ENCODE measurements at places on chromosomes 12 and 14.

- no peak for DNase-seq
Observed at GRCh38 chr12:118827606-118828005, 153.7 kb upstream of the SRRM4 start.

GRCh38 chr14:103015426-103015825 is 41.9 kb downstream of the CDC42BPB start:
- no peak for DNase-seq

DNA sequence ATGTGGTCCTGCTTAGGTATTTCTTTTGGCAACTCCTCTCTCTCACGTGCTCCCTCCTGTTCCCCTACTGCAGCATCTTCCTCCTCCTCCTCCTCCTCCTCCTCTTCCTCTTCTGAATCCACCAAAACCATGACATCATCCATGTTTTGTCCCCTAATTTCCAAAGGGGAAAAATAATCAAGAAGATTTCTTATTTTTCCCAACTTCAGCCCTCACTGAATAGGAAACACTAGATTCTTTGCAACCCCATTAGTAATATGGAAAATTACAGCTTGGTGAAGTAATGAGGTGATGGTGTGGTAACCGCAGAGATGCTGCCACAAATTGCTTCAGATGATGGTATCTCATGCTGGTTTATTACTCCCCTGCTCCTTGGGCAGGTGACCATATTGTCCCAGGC is 7.5 kb upstream of the WSB2 start:
- DNase-seq: no peak

- no peak for DNase-seq
Observed at GRCh38 chr12:96326628-96327227, 73.5 kb downstream of the CDK17 start.

DNA sequence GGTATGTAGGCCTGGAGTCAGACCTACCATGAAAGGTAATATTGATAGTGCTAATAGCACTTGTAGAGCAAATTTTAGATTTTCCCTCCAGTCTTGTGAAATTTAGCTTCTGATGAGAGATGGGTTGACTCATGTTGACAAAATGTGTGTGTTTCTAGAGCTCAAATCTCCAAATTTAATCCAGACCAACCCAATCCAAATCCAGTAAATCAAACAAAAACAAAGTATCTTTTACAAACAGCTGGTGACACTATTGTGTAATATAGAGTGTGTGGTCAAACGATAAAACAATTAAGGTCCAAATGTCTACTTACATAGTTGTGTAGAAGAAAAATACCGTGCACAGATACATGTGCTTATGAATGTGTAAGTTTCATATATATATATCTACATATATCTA is 63.4 kb upstream of the KITLG start:
- no peak for DNase-seq

GRCh38 chr14:66638689-66639088 is 130.7 kb downstream of the GPHN start:
- no peak for DNase-seq

DNA sequence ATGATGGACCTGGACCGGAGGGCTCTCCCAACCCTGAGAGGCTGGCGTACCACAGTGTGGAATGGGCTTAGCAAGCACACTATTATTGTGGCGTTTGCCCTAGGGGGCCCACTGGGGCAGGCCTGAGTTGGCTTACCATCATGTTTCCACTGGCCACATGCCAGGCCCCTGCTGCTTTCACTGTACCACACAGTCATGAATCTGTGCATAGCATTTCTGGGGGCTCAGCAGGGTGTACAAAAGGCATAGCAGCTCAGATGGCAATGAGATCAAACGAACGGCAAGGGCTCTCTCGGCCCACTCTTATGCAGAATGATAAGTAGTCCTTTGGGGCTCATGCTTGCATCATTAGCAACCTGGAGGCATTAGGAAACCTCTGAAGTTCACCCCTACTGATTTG is 137.0 kb upstream of the HIF1A start:
- no peak for DNase-seq

DNA sequence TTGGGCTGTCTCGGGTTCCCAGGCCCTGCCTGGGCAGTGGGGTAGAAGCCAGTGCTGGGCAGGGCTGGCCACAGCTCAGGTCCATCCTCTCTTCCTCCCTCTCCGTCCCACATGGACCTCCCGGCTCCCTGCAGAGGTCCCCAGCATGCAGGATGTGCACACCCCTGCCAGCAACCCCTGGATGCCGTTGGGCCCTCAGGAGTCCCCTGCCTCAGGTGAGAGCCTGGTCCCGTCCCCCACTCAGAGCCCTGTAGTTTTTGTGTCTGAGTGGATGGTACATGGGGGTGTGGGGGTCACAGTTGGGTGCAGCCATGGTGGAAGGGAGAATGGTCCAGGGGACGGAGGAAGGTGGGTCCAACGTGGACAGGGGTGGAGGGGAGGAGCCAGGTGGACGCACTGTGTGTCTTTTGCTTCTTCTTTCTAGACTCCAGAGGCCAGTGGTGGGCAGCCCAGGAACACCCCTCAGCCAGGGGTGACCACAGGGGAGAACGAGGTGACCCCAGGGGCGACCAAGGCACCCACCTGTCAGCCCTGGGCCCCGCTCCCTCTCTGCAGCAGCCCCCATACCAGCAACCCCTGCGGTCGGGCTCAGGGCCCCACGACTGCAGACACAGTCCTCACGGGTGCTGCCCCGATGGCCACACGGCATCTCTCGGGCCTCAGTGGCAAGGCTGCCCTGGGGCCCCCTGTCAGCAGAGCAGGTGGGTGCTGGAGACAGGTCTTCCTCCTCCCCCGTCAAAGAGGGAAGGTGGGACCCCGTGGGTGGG is 21.7 kb downstream of the PAPLN start:
- no peak for DNase-seq

- DNase-seq: no peak
Observed at GRCh38 chr12:95554532-95555071, 3.3 kb upstream of the USP44 start.

GRCh38 chr14:78567343-78567742 is 397.2 kb downstream of the NRXN3 start:
- no peak for DNase-seq

DNA sequence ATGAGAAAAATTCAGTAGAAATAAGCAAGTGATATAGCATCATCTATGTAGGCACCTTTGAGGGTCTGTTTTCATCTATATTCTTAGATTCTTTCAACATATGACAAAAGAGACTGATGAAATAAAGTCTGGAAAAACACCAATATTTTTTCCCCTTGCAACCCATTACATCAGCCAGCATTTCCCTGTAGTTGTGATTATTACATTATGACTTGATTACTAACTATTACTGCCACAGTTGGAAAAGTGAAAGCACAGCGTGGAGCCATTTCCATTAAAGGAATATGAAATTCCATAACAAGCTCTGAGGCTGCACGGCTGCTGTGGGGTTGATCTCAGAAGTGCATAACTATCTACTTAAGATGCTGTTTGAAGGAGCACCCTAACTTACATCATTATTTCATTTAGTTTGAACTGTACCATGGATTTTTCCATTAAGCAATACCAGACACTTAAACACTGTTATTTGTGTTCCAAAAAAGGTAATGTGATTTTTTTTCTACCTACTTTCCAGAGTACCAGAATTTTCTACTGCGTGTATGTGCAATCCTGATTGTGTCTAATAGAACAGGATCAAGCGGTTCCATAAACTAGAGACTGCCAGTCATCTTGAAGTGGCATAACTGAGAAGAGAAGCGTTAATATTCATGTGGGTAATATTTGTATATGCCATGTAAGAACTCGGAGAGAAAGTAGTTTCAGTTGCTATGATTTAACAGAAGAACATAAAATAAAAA is 405.5 kb downstream of the MDGA2 start:
- DNase-seq: peak; percentile 74

DNA sequence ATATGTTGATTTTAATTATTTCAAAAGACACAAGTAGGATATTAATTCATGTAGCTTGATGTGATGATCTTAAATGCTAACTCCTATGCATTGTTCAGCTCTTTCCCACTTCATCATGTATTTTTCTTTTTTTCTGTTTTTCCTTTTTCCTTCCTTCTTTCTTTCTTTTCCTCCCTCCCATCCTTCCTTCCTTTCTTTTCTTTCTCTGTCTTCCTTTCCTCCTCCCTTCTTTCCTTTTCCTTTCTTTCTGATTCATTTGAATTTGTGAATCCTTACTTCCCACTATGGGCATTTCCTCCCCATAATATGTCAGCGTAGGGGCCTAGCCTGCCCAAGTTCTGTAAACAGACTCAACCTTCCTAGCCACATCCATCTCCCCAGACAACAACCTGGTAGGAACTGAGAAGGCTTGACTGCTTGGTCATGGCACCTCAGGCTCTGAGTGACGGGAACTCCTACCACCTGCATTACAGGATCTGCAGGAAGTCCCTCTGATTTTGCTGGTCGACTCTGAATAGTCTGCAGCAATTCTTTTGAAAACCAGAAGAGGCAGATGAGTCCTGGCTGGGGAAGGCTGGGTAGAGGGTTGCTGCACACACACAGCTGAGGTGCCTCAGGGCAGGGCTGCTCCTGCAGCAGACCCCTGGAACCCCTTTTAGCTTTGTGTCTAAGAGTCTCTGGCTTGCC is 33.4 kb upstream of the BHLHE41 start:
- no peak for DNase-seq

- peak; percentile 47 for DNase-seq
Observed at GRCh38 chr14:26522967-26523366, 74.9 kb downstream of the NOVA1 start.

DNA sequence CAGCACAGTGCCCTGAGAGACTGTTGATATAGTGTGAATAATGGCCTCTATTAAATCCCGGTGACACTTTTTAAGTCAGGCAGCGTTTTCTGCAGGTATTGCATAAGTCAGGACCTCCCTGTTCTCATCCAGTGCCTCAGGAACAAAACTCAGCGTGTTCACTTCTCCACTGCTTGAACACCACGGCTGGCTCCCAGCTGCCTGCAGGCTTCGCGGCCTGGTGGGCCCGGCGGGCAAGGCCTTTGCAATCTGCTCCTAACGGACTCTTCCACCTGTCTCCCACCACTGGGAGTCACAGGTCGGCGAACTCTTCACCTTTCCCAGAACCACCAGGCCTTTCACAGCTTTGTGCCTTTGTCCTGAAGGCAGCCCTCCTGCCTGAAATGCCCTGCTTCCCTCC is 18.7 kb downstream of the RFX4 start:
- DNase-seq: no peak

DNA sequence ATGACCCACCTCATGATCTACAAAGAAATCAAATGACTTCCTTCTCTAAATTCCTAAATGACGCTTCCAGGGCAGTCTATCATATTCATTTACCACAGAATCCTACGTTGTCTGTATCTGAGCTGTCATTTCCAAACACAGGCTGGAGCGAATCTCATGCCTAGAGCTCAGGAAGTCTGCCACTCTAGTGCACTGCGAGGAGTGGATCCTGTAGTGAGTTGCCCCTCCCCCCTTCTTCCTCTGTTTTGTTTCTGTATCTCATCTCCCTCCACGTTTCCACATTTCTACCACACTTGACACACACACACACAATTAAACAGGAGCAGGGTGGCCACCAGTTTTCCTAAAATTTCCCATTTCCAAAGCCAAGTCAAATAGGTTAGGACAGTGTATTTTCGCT is 415.4 kb upstream of the PRICKLE1 start:
- DNase-seq: no peak

- no peak for DNase-seq
Observed at GRCh38 chr14:68561531-68562007, 231.3 kb downstream of the ZFP36L1 start.

GRCh38 chr14:53927171-53927570 is 29.5 kb downstream of the BMP4 start:
- peak; percentile 20 for DNase-seq

GRCh38 chr14:32724867-32725471 is 213.7 kb upstream of the NPAS3 start:
- DNase-seq: peak; percentile 73

- DNase-seq: peak; percentile 86
Observed at GRCh38 chr14:55715889-55716288, 135.9 kb downstream of the KTN1 start.

DNA sequence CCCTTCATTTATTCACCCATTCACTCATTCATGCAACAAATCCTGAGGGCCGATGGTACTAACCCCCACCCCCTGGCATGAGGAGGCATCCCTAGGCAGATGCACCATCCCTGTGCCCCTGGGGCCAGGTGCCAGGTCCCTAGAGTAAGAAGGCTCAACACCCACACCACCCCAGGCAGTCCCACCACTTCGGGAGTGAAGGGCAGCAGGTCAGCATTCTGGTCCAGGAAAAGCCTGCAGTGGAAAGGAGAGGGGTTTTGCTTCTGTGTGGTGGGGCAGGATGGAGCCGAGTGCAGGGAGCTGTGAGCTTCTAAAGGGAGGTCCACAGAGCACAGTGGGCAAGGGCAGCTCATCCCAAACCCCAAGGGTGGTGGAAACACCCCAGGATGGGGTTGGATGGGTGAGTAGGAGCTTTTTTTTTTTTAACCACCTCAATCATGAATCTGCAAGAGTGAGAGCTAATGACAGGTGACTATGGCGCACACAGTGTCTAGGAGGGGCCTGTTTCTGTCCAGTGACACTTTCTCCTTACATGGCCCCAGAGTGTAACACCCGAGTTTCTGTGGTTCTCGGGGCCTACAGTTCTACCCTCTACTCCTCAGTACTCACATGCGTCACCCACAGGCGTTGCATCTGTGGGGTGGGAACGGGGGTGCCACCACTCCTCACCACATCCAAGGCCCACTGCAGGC is 414.3 kb downstream of the TMEM121 start:
- no peak for DNase-seq

DNA sequence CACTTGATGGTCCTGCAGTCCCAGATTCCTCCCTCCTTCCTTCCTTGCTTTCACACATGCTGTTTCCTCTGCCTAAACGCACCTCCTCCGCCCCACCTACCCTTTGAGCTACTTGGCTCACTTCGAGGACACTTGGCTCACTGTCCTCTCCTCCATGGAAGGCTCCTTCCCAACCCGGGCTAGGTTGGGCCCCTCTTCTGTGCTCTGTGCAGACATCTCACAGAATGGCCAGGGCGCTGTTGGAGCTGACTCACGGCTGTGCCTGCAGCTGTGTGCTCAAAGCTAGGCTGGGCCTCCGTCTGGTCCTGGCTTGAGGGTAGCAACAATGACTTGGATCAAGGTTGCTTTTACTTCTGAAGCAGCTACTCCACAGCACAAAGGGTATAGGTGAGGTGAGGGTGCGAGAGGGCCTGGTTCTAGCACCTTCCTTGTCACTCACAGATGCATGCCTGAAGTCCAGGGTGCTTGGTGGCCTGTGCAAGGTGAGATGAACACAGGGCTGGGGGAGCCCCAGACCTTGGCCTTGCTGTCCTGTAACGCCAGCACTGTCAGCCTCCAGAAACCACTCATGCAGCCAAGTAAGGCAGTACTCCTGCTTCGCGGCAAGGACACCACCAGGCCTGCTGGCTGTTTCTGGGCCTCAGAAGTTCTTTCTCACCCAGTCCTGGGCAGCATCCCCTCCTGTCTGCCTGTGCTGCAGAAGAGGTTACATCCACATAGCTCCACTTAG is 61.8 kb downstream of the GALNT16 start:
- no peak for DNase-seq

GRCh38 chr12:32516230-32516629 is 116.9 kb downstream of the FGD4 start:
- no peak for DNase-seq

DNA sequence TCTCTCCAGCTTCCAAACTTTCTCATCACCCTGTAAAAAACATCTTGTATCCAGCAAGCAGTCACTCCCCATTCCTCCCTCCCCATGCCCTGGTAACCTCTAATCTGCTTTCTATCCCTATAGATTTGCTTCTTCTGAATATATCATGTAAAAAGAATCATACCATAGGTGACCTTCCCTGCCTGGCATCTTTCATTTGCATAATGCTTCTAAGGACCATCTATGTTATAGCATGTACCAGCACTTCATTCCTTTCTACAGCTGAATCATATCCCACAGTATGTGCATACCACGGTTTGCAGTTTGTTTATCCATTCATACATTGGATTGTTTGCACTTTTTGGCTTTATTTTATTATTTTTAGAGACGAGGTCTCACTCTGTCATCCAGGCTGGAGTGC is 22.9 kb upstream of the VPS37B start:
- no peak for DNase-seq
